SK-N-SH (cell line): ENCODE measurements at places on chromosomes 1 and 21. TPM values are rescaled to one million over a fixed set of nuclear protein-coding genes. Genes with fewer than 3 reads are reported as not detected.

DNA sequence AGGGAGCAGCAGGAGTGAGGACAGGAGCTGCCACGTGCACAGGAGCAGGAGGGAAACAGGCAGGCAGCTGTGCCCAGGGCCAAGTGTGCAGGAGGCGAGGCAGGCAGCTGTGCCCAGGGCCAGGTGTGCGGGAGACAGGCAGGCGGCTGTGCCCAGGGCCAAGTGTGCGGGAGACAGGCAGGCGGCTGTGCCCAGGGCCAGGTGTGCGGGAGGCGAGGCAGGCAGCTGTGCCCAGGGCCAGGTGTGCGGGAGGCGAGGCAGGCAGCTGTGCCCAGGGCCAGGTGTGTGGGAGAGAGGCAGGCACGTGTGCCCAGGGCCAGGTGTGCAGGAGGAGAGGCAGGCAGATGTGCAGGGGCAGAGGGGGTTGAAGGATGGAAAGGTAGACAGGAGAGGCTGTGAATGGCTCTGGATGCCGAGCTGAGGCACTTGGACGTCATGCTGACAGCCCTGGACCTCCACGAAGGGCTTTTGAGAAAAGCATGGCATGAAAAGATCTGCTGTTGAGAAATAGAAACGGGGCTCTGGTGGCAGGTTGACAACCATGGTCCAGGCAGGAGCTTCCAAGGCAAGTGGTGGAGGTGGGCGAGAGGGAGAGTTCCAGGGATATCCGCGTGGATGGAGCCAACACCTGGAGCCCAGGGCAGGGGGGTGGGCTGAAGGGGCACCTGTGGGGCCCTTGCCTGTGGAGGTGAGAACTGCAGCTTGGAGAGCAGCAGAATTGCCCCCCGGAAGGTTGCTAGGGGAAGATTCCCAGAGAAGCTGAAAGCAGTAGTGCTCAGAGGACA lies 19.1 kb upstream of the NPHP4 start:
- H3K27ac ChIP-seq: no peak overlapping the region
- no peaks in the 10 kb centered on the region for H3K36me3 ChIP-seq
- no peaks in the 10 kb centered on the region for H3K4me1 ChIP-seq
- H3K4me3 ChIP-seq: no peak overlapping the region
- no peak for DNase-seq

The PEX19 gene
- 31.4 and 52.1 TPM in 2 replicates for polyA plus RNA-seq

The TAS1R1 gene
- polyA plus RNA-seq: not detected in 2 replicates

GRCh38 chr1:106798991-106799390 lies 257.5 kb upstream of the PRMT6 start:
- peaks cover under 1% of the 10 kb centered on the region; the same call in 1 of the 2 replicates for H3K4me1 ChIP-seq
- DNase-seq: no peak
- H3K27ac ChIP-seq: no peak overlapping the region
- H3K27me3 ChIP-seq: no peaks in the 10 kb centered on the region
- no peak overlapping the region for H3K4me3 ChIP-seq
- no peaks in the 10 kb centered on the region for H3K36me3 ChIP-seq

DNA sequence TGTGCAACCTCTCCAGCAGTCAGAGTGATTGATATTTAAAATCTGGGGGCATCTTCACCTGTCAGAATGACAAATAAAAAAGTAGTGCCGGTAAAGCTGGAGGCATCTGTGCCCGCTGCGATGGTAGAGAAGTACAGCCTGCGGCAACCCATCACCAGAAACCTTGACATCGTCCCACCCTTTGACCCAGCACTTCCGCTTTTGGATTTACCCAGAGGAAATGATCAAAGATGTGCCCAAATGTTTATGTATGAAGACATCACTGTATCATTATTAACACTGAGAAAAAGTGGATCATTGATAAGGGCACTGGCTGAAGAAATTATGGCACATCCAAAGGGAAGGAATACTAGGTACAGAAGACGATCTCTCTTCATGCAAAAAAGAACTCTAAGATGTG lies 96.0 kb downstream of the PGBD5 start:
- H3K27ac ChIP-seq: no peak overlapping the region
- no peaks in the 10 kb centered on the region for H3K36me3 ChIP-seq
- DNase-seq: no peak
- H3K4me3 ChIP-seq: no peak overlapping the region

DNA sequence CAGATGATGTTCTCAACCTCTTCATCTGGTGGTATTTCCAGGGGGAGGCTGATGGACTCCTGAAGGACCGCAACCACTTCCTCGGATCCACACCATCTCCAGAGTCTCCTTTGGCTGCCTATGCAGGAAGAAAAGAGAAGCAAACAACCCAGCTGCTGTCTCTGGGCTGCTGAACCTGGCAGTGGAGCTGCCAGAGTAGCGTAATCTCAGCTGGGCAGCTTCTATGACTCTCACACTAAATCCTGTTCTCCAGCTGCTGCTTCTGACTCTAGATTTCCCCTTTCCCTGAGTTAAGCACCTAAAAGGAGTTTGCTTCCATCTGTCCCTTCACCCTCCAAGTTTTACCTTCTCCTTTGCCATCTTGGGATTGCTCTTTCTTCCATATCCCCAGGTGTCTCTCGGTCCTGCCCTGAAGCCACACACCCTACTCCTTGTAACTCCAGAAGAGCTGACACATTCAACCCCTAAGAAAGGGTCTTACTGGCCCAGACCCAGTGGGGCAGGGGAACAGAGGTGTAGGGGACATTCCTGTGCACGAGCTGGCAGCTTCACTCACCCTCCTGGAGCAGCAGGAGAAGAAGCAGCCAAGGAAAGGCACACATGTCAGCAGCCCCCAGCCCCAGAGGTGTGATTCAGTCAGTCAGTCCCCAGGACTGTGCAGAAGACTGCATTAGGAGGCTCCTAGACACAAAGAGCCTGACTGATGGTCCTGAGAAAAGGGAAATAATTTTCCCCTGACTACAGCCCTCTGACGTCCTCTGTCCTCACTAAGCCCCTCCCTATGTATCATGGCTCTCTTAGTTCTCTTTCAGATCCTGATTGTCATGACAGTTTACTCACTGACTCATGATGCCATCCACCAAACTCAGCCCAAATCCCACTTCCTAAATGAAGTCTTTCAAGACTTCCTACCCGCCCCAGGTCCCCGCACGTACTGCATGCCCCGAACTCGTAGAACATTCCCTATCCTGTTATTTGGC lies at the start of gene SLAMF9:
Gene SLAMF9, minus strand, starts transcription at position 702 of the 980 bp plus-strand sequence. Its CDS starts 100 bp downstream, at position 602.
- no peak for DNase-seq
- H3K27ac ChIP-seq: no peak within 1 kb of the TSS
- no peaks in the 10 kb centered on the region for H3K4me1 ChIP-seq
- no peak within 1 kb of the TSS for H3K4me3 ChIP-seq
- no peaks in the 10 kb centered on the region; the same call in 1 of the 2 replicates for H3K27me3 ChIP-seq

The IFI44 gene
- 6.5 and 8.7 TPM in 2 replicates for polyA plus RNA-seq

- no peaks in the 10 kb centered on the region for H3K27me3 ChIP-seq
- H3K4me3 ChIP-seq: no peak overlapping the region
- no peak overlapping the region for H3K27ac ChIP-seq
- no peaks in the 10 kb centered on the region for H3K36me3 ChIP-seq
- H3K4me1 ChIP-seq: no peaks in the 10 kb centered on the region
These were observed 7.2 kb upstream of the OR10X1 start for GRCh38 chr1:158586942-158587341.

- H3K4me3 ChIP-seq: no peak overlapping the region
- H3K36me3 ChIP-seq: no peaks in the 10 kb centered on the region
- H3K4me1 ChIP-seq: no peaks in the 10 kb centered on the region
These were observed 277.6 kb downstream of the DSCAM start for GRCh38 chr21:40569357-40569756.

- H3K36me3 ChIP-seq: no peaks in the 10 kb centered on the region
- peaks cover 11% of the 10 kb centered on the region; the same call in 1 of the 2 replicates for H3K4me1 ChIP-seq
These were observed at the start of gene PTGER3 for GRCh38 chr1:71047635-71048607. TSS of gene PTGER3 (minus strand) at chr1:71047816. CDS start at chr1:71047577, 239 bp downstream.

- peaks cover 10% of the 10 kb centered on the region; the same call in 1 of the 2 replicates for H3K36me3 ChIP-seq
- no peak overlapping the region for H3K4me3 ChIP-seq
- H3K4me1 ChIP-seq: peaks cover 16% of the 10 kb centered on the region
- H3K27ac ChIP-seq: no peak overlapping the region
These were observed 21.1 kb upstream of the TBX19 start for GRCh38 chr1:168259567-168259966.

- no peak for DNase-seq
- H3K27ac ChIP-seq: peak overlapping the region; percentile 95
- H3K27me3 ChIP-seq: no peaks in the 10 kb centered on the region
- H3K4me1 ChIP-seq: peaks cover 12% of the 10 kb centered on the region
These were observed 595 bp upstream of the ZNHIT6 start for GRCh38 chr1:85708829-85709227.

DNA sequence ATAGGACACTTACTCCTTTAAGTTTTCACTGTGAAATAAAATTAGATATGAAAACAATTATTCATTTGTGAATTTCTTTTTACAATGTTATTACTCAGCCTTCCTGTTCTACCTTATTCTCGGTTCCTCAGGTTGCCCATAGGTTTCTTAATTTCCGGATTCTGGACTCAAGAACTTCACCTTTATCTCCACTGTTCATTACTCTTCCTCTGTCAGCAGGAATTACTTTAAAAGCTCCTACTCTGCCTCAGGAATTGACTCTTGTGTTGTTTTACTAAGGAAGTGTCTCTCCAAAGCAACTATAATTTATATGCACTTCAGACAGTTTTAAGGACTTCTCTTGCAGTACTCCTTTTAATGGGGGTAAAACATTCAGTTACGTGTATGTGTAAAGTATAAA lies 123.8 kb downstream of the OSBPL9 start:
- no peaks in the 10 kb centered on the region for H3K36me3 ChIP-seq
- no peaks in the 10 kb centered on the region for H3K27me3 ChIP-seq
- peaks cover 7% of the 10 kb centered on the region; the same call in 1 of the 2 replicates for H3K4me1 ChIP-seq
- H3K27ac ChIP-seq: no peak overlapping the region

The BMP8B gene
- 0.07 and 0.16 TPM in 2 replicates for polyA plus RNA-seq

DNA sequence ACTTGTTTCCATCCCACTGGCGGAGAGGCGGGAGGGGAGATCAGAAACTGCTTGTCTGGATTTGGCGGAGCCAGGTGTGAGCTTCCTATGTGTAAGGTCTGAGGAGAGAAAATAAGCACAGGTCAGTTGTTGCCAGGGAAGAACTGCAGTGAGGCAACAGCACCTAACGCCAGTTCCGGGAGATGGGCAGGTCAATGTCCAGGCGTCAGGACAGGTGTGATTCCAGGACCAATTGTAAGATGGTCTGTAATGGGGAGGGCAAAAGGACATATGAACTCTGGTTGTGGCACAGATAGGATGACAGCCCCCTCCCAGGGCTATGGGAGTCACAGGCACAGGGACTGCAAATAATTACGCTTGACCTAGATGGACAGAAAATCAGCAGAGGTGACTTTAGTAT lies 9.6 kb upstream of the KCNE1 start:
- H3K4me1 ChIP-seq: peaks cover 3% of the 10 kb centered on the region
- no peak overlapping the region for H3K27ac ChIP-seq
- no peaks in the 10 kb centered on the region for H3K27me3 ChIP-seq
- no peak overlapping the region for H3K4me3 ChIP-seq

The AGTRAP gene
- 45.1 and 66.2 TPM in 2 replicates for polyA plus RNA-seq

The PHACTR4 gene
- 9.8 and 10.5 TPM in 2 replicates for polyA plus RNA-seq

The JMJD4 gene
- polyA plus RNA-seq: 15.0 and 16.6 TPM in 2 replicates

- no peak for DNase-seq
- no peak overlapping the region for H3K4me3 ChIP-seq
- H3K27me3 ChIP-seq: no peaks in the 10 kb centered on the region
- no peak overlapping the region for H3K27ac ChIP-seq
- H3K4me1 ChIP-seq: no peaks in the 10 kb centered on the region
These were observed 238.4 kb downstream of the GPATCH2 start for GRCh38 chr1:217392441-217392840.

DNA sequence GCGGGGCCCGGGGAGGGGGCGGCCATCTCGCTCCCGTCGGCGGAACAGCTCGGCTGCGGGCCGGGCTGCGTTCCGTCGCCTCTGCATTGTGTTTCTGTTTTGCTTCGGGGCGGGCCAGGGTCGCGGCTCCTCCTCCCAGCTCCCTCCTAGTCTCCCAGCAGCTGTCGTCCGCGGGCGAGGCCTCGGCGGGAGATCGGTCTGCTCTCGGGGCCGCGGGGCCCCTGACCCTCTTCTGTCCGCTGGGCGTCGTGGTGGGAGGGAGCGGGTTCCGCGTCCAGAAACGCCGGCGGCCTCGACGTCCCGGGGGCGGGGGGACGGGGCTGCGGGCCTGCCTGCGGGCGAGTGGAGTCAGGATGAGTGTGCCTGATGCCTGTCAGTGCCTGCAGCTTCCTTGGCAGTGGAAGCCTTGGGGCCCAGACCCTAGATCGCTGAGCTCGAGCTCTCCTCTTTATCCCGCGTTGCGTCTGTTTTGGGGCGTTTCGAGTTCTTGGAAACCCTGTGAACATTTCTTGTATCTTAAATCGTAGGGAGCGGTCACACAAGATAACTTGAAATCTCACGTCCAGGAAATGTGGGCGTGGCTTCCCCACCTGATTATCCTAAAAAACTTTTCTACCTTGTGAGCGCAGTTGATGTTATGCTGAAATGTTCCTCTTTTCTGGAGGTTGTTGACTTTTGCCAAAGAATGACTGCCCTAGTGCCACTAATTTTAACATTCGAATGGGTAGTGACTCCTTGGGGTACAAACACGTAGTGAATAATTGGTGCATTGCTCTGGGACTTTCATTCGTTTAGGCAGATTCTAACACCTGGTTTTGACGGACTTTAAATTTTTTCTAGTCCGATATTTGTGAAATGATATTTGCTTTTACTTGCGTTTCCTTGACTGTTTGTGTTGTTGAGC lies 676 bp downstream of the MORC3 start:
- H3K27ac ChIP-seq: peak overlapping the region; percentile 91
- peak overlapping the region; percentile 65 for H3K4me3 ChIP-seq
- peak; percentile 81 for DNase-seq
- no peaks in the 10 kb centered on the region; the same call in 1 of the 2 replicates for H3K4me1 ChIP-seq
- H3K27me3 ChIP-seq: no peaks in the 10 kb centered on the region

DNA sequence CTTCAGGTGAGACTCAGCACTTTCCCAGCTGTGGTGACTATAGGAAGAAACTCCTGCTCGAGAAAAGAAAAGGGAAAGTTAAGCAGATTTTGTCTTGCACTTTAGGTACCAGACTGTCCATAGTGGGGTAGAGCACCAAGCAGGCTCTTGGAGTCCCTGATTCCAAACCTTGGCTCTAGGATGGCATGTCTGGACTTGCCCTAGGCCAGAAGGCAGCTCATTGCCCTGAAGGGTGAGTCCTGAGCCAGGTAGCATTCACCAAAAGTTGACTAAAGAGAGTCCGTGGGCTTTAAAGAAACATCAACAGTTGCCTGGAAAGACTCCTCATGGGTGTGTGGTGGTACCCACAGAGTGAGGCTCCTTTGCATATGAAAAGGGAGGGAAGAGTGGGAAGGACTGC lies 145.2 kb upstream of the SNX7 start:
- no peak overlapping the region for H3K27ac ChIP-seq
- H3K4me3 ChIP-seq: no peak overlapping the region
- no peaks in the 10 kb centered on the region for H3K27me3 ChIP-seq
- DNase-seq: no peak
- H3K4me1 ChIP-seq: no peaks in the 10 kb centered on the region

The IKBKE gene
- 14.2 and 14.5 TPM in 2 replicates for polyA plus RNA-seq

DNA sequence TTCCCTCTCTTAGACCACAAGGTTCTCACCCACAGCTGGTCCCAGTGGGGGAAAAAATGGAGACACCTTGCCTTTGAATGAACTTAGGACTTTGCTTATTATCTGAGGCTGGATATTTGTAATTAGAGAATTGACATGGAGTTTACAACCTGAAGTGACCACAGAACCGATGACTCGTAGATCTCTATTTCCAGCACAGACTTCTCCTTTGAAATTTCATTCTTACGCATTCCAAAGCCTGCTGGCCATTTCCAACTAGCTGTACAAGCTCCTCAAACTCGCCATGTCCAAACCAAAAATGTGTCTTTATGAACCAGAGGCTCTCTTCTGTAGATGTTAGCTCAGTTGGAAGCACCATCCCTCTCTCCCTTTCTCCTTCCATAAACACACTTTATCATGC lies 12.0 kb downstream of the RAB7B start:
- H3K4me1 ChIP-seq: no peaks in the 10 kb centered on the region; the same call in 1 of the 2 replicates
- DNase-seq: no peak
- H3K27ac ChIP-seq: no peak overlapping the region

The MYOG gene
- not detected in 2 replicates for polyA plus RNA-seq
